ENCODE measurements at places on chromosomes 4 and X.

DNA sequence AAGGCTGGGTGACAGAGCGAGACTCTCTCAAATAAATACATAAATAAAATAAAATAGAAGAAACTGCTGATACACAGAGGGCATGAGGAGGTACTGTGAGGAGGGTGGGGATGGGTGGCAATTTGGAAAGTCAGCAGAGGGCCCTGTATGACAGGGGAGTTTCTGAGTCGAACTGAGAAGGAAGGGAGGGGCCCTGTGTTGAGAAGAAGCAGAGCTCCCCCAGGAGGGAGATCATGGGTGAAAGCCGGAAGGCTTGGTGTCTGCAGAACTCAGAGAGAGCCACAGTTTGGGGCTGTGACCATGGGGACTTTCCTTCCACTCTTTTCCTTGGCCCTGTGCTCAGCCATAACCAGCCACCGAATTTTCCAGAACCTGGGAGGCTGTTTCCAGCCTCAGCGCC lies 24.8 kb upstream of the AFAP1 start:
- DNase-seq: no peak

- DNase-seq: no peak
Measured at GRCh38 chr4:142901166-142901662, 55.1 kb upstream of the INPP4B start.

DNA sequence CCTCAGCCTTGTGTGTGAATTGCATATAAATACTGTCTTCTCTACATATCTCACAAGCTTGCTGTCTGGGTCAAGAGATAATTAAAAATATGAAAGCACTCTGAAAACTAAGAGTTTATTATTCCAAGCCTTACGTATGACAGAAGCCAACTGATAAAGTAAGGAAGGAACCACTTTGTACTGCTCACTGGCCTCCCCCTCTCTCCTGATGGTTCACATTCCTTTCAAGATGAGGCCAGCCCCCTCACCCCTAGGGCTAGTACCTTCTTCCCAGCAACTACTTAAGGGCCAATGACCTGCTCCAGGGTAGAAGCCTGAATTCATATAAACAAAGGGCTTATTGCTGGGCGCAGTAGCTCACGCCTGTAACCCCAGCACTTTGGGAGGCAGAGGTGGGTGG lies 5.4 kb upstream of the SOWAHD start:
- no peak for DNase-seq

- no peak for DNase-seq
Measured at GRCh38 chr4:5416637-5417036, 291.7 kb downstream of the EVC2 start.

DNA sequence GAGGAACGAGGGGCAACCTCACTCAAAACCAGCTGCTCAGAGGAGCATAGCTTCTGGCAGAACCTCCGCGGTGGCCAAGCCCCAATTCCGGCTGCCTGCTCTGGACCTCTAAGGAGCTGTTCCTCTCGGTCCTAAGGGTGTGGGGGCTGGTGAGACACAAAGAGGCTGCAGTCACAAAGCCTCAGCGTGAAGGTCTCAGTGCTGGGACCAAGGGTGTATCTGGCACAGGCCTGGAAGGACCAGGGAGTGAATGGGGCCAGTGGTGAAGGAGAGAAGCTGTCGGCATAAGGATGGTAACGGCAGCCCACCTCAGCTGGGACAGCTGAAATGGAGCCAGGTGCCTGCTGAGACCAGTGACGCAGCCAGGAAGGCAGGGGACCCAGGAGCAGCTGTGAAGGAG lies 5.3 kb downstream of the PDE6B start:
- DNase-seq: no peak

DNA sequence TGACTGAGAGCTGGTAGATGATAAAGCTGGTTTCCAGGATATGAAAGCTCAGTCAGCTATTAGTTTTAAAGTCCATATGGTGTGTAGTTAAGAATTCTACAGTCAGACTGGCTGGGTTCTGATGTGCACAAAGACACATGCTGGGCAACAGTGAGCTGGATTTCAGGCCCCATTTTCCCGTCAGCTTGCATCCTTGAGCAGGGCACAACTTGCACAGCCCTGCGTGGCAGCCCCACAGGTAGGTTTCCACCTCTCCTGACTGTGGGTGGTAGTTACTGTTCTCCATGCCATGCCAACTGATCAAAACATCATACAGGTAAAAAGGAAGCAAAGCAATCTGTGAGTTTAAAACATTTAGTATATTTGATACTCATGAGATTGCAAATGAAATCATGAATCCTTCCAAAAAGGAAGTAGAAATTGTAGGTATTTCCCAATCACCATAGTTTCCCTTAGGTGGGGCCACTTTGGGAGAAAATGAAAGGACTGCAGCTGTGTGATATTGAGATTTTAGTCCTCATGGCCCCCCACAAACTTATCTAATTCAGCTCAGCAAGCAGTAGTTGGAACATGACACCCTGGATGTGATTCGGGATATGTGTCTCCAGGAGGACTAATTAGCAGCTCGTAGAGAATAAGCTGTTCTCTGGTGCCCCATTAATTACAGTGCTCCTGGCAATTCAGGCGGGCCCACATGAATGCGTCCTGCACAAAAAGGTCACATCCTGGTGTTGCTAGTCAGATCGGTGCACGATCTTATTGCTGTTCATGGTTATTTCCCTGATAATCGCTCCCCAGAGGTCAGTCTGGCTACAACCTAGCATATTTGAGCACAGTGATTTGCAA lies 42.4 kb upstream of the NOCT start:
- DNase-seq: no peak
